ENCODE measurements at places on chromosomes 4 and X. TPM values are rescaled to one million over a fixed set of nuclear protein-coding genes. Genes with fewer than 3 reads are reported as not detected.

CITED1 gene
- 323 TPM for polyA plus RNA-seq

DNA sequence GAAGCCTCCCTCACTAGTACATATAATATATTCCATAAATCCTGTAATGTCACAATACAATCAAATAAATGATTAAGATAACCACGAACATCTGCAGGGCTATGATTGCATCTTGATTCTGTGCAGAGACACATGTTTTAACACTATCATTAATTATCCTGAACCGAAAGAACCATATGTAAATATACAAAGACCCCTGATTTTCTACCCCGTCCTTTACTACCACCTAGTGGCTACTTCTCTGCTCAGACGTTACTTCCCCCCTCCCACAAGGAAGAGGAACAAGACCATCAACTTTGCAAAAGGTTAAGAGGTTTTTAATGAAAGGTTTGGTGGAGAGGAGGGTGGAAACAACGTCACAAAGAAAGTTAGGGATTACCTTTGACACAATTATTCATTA, 134.0 kb downstream of the COL4A6 start:
- DNase-seq = no peak

- no peak for DNase-seq
Observed at GRCh38 chr4:185500035-185500434, 28.5 kb upstream of the CCDC110 start.

GRCh38 chr4:88216395-88216794, 58.0 kb upstream of the ABCG2 start:
- no peak for DNase-seq

- no peak for DNase-seq
Observed at GRCh38 chr4:117096462-117096861, 11.1 kb upstream of the TRAM1L1 start.

DNA sequence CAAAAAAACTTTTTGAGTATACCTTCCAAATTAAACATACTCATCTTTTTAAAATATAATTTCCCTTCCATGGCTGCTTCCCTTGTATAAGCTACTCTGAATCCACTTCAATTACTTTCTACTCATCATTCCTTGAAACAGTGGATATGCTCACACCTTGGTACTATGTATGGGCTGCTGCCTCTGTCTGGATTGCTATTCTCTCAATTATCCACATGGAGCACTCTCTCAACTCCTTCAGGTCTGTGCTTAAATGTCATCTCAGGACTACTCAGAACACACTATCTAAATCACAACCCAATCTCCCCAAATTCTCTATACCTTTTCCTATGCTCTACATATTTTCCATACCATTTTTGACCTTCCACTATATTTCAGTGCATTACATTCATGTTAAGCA, 898.9 kb upstream of the EPHA5 start:
- DNase-seq = no peak

Data from testis (tissue), 5 donors.